ENCODE measurements at places on chromosomes 13 and 19. TPM values are rescaled to one million over a fixed set of nuclear protein-coding genes. Genes with fewer than 3 reads are reported as not detected.
A peak's percentile ranks its signal among the peaks of the same experiment; 100 is the strongest.

IGSF23 gene
- total RNA-seq: not detected

CD209 gene
- total RNA-seq: not detected

ARHGEF1 gene
- 85.1 TPM for total RNA-seq

ANKLE1 gene
- total RNA-seq: 0.99 TPM

ZSCAN22 gene
- total RNA-seq: 3.7 TPM

BEST2 gene
- not detected for total RNA-seq

RASAL3 gene
- not detected for total RNA-seq

CYP4F2 gene
- total RNA-seq: not detected

DNA sequence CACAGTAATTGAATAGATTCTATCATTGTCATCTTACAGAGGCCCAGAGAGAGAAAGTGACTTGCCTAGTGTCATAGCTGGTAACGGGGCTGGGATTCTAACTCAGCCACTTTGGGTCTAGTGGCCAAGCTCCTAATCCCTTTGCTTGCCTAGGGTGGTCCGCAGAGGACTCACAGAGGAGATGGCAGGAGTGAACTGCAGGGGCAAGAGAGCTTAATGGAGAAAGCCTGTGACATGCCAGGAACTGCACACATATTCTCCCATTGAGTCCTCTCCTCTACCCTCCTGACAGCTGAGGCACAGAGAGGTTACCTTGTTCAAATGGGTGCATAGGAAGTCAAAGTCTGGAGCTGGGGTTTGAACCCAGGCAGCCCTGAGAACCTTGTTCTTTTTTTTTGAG, 2.7 kb downstream of the LSR start:
- peaks cover 5% of the 10 kb centered on the region for H3K4me1 ChIP-seq
- H3K4me3 ChIP-seq: no peak overlapping the region
- DNase-seq: peak; percentile 59

DNA sequence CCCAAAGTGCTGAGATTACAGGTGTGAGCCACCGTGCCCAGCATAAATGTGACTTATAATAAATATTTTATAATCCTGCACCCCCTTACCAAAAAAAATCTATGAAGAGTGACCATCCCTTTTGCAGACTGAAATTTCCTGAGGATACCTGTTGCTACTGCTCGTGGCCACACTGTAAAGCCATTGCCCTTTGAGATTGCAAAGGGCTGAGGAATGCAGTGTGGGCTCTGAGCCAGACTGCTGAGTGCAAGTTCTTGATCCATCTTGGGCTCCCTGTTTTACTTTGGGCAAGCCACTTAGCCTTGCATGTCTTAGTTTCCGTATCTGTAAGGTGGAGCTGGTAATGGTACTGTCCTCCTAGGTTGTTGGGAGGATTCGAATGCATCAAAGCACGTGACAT, 23.4 kb downstream of the SIPA1L3 start:
- H3K27ac ChIP-seq: no peak overlapping the region
- H3K27me3 ChIP-seq: no peaks in the 10 kb centered on the region
- H3K36me3 ChIP-seq: no peaks in the 10 kb centered on the region
- H3K4me1 ChIP-seq: peaks cover 48% of the 10 kb centered on the region
- DNase-seq: no peak

GRCh38 chr13:28129911-28130693, 8.2 kb upstream of the PAN3 start:
- H3K27ac ChIP-seq: no peak overlapping the region
- peaks cover 9% of the 10 kb centered on the region for H3K27me3 ChIP-seq
- H3K36me3 ChIP-seq: no peaks in the 10 kb centered on the region
- DNase-seq: no peak

DNA sequence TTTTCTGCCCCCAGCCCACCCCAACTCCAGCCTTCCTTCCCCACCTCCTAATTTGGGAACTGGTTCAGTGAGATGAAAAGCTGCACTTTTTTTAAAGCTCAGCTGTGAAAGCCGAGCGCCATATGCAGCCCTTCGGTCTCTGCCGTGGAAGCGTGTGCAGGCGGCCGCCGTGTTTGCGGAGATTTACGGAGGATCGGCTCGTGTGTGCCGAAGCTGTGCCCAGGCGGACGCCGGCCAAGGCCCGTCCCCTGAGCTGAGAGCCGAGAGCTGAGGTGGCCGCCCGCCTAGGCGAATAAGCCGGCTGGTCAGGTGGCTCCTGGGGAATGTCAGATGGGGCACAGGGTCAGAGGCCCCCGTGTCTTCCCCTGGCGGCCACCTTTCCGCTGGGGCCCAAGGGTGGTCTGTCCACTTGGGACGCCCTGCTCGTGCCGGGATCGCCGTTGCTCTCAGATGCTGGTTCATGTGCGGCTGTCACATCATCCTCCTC, 78.7 kb downstream of the ZNF536 start:
- no peaks in the 10 kb centered on the region for H3K36me3 ChIP-seq
- no peaks in the 10 kb centered on the region for H3K4me1 ChIP-seq
- no peaks in the 10 kb centered on the region for H3K27me3 ChIP-seq
- DNase-seq: no peak

GRCh38 chr19:31312009-31312676, 37.1 kb downstream of the TSHZ3 start:
- H3K27me3 ChIP-seq: no peaks in the 10 kb centered on the region
- H3K27ac ChIP-seq: peak overlapping the region; percentile 69
- H3K36me3 ChIP-seq: no peaks in the 10 kb centered on the region
- peaks cover 30% of the 10 kb centered on the region for H3K4me1 ChIP-seq
- H3K4me3 ChIP-seq: no peak overlapping the region

DNA sequence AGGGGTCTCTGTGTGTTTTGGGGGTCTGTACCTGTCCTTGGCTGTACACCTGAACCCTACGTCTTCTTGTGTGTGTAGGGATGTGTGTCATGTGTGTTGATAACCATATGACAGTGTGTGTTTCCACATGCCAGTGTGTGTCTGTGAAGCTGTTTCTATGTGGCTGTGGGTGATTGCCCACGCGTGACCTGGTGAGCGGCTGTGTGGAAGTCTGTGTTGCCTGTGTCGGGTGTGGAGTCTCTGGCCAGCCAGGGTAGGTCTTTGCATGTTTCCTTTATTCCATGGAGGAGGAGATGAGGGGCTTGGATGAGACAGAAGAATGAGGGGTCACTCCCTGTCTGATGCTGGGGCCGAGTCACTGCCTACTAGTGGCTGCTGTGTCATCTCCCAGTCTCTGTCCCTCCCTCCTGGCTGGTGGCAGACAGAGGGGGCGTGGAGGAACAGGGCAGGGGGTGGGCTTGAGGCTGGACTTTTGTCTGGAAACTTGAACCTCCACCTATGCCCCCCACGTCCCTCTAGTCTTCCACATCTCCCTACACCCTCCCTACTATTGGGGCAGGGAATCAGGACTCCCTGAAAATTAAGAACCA, 2.8 kb upstream of the FOSB start:
- no peak overlapping the region for H3K4me3 ChIP-seq
- peaks cover 13% of the 10 kb centered on the region for H3K4me1 ChIP-seq
- no peak for DNase-seq
- H3K27ac ChIP-seq: no peak overlapping the region
- no peaks in the 10 kb centered on the region for H3K27me3 ChIP-seq

DNA sequence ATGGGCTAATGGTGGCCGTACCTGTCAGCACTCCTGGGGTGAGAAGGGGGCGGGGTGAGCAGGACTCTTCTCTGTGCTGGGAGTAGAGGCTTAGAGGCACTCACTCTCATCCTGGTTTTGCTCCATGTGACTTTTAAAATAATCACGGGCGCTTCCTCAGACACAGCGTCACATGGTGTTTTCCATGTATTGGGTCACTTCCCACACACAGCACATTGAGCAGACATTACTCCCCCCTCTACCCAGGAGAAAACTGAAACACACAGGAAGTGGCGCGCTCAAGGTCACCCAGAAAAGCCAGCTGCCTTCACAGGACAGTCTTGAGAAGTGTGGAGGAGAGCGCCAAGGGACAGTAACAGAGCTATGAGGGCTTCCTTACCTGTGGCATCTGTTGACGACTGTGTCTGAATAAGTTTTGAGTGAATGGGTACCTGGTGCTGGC, 23.2 kb downstream of the SPATA13 start:
- no peaks in the 10 kb centered on the region for H3K36me3 ChIP-seq
- DNase-seq: no peak
- no peak overlapping the region for H3K4me3 ChIP-seq
- H3K4me1 ChIP-seq: peaks cover 2% of the 10 kb centered on the region
- no peak overlapping the region for H3K27ac ChIP-seq

DNA sequence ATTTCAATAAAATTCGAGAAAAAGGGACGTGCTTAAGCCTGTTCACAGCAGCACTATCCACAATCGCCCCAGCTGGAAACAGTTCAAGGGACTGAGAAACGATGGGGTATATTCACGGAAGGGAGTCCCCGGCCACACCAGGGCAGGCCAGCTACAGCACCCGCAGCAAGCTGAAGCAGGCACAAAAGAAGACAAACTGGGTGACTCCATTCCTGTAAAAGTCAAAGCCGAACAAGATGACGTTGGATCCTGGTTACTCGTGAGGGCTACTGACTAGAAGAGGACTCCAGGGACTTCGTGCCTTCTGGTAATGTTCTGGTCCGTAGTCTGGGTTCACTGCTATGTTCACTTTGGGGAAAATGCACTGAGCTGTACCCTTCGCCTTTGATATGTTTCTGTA, 57.6 kb downstream of the COL4A1 start:
- peaks cover 80% of the 10 kb centered on the region for H3K4me1 ChIP-seq
- H3K27ac ChIP-seq: peak overlapping the region; percentile 99
- H3K4me3 ChIP-seq: peak overlapping the region; percentile 19
- peaks cover 12% of the 10 kb centered on the region for H3K36me3 ChIP-seq
- DNase-seq: peak; percentile 25

GRCh38 chr19:31995546-31995945, 349.9 kb upstream of the ZNF507 start:
- no peak for DNase-seq
- H3K4me3 ChIP-seq: no peak overlapping the region
- H3K4me1 ChIP-seq: no peaks in the 10 kb centered on the region

DNA sequence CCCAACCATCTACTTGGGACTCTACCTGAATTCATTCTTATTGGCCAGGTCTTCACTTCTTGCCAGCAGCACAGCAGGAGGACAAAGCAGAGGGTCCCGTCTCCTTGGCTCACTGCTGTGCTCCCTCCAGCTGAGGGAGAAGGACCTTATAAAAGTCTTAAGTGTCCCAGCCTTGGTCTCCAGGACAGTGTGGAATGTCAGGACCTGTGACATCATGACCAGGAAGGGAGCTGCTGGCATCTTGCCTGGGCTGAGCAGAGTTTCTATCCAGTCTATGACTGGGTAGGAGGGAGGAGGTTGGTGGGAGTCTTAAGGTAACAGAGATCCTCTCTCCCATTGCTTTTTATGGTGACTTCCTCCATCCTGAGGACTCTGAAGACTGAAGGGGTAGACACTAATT, 56.6 kb upstream of the ANKRD10 start:
- peaks cover 10% of the 10 kb centered on the region for H3K36me3 ChIP-seq
- H3K4me3 ChIP-seq: no peak overlapping the region
- DNase-seq: no peak

DNA sequence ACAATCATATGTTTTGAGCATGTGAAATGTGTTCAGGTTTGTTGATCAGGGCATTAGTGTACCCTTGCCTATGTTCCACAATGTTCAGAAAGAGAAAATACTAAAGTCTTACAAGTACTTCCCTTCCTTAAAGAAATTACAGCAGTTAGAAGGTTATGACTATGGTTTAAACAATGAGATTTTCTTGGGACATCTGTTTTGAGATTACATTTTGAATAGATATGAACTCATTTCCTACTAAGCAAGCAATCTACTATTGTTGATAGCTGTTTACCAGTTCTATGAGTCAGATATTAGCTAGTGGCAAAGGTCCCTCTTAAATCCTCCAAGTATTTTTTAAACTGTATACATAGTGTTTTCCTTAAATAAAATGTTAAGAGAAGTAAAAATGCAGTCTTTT, 241.3 kb downstream of the DACH1 start:
- H3K27me3 ChIP-seq: no peaks in the 10 kb centered on the region
- no peak for DNase-seq

DNA sequence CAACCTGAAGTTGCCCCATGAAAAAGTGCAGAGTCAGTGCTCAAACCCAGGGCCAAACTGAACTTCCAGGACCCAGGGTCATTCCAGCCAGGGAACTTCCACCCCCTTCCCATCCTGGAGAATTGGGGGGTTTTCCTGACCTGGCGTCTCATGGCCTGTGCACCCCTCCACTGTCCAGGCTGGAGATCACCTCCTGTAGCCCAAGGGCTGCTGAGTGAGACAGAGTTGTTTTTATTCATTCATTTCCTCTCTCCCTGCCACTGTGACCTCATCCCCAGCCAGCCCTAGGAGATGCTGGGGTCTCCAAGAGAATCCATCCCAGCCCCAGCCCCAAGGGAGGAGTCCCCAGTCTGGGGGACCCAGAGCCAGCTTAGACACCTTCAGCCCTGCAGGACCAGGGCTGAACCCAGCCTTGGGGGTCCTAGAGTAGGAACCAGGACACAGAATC, 4.2 kb downstream of the FCHO1 start:
- no peak for DNase-seq
- no peak overlapping the region for H3K4me3 ChIP-seq
- H3K4me1 ChIP-seq: peaks cover 20% of the 10 kb centered on the region
- no peaks in the 10 kb centered on the region for H3K27me3 ChIP-seq
- no peak overlapping the region for H3K27ac ChIP-seq
- H3K36me3 ChIP-seq: no peaks in the 10 kb centered on the region

DNA sequence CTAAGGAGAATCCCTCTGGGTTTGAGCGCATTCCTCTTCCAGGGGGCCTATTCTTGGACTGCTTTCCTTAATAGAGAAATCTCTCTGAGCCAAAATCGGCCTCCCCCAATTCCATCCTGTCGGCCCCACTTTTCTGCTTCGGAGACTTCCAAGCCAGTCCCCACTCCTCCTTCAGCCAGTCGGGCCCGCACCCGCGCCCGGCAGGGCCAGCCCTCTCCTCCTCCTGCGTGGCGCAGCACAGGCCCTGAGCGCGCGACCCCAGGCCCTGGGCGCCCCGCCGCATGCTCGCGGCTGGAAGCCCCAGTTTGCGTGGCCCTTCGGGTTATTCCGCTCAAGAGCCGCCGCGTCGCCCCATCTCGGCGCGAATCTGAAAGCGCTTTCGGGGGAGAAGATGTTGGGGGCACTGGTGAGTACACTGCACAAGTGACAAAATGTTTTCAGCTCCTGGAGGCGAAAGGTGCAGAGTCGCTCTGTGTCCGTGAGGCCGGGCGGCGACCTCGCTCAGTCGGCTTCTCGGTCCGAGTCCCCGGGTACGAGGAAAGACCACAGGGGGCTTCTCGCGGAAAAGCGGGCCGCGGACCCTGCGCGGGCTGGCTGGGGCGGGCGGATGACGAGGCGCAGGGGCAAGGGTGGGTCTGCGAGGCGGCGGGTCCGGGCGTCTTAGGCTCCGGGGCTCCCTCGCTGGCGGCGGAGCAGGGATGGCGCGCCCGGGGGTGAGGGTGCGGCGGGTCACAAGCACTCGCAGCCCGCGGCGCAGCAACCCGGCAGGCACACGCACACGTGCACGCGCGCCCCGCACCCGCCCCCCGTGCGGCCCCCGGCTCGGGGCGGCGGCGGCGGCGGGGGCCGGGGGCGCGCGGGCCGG, at the start of gene IL17D:
Gene IL17D, plus strand, starts transcription at position 785 of the 865 bp plus-strand sequence. CDS start 303 bp downstream, outside the sequence.
- no peak for DNase-seq
- H3K27me3 ChIP-seq: no peaks in the 10 kb centered on the region

GRCh38 chr19:49669516-49669915, 3.8 kb downstream of the BCL2L12 start:
- H3K27me3 ChIP-seq: no peaks in the 10 kb centered on the region
- H3K4me1 ChIP-seq: peaks cover 23% of the 10 kb centered on the region
- no peak for DNase-seq
- H3K27ac ChIP-seq: no peak overlapping the region

- H3K27ac ChIP-seq: peak overlapping the region; percentile 80
- DNase-seq: no peak
- H3K4me3 ChIP-seq: no peak overlapping the region
- H3K27me3 ChIP-seq: no peaks in the 10 kb centered on the region
- peaks cover 16% of the 10 kb centered on the region for H3K36me3 ChIP-seq
Observed at GRCh38 chr13:101398191-101398590, 18.1 kb downstream of the NALCN start.

GRCh38 chr19:32540621-32541020, 40.4 kb upstream of the PDCD5 start:
- peaks cover 2% of the 10 kb centered on the region for H3K27me3 ChIP-seq
- no peaks in the 10 kb centered on the region for H3K36me3 ChIP-seq
- H3K27ac ChIP-seq: no peak overlapping the region
- H3K4me3 ChIP-seq: no peak overlapping the region
- no peak for DNase-seq

Measured in osteocyte (in vitro differentiated cells).